Stimulated activated CD4-positive, alpha-beta T cell treated with anti-CD3 and anti-CD28 coated beads, Interleukin-1b, Interleukin-23, amount 100 ng/mL, for 48 hours (primary cell): ENCODE measurements at places on chromosomes 11 and 22.

DNA sequence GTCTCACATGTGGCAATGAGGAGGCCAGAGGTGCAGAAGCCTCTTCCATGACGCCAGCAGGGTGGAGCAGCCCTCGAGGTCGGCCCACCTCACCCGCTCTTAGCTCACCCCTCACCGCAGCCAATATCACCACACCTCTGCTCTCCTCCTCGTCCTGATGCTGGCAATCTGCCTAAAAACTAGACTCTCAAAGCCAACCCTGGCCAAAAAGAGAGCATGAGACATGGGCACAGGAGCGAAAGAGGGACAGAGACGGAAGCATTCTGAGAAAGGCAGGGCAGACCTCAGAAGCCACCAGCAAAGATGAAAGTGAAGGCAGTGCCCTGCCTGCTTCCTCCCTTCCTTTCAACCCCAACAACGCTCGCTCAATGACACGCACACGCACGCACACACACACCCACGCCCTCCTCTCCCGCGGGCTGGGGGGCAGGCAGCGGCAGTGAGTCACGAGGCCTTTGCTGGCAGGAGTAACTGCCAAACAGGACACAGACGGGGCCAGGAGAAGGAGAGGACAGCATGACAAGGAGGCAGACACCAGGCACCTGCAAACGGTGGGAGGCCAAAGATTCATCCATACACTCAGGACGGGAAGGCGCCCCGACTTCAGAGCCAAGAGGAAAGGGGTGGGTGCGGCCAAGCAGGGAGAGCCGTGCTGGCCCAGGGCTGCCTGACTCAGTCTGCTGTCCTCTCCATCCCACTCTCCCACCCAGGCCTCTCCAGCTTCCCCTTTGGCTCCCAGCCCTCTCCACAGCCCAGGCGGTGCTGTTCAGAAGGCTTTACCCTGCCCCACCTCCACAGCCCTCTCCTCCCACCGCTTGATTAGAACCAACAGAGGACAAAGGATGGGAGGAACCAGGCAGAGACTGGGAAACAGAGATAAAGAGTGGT, 11.4 kb downstream of the IGSF9B start:
- peak; percentile 87 for DNase-seq

GRCh38 chr11:21909145-21909544, 283.7 kb upstream of the ANO5 start:
- DNase-seq, result no peak

DNA sequence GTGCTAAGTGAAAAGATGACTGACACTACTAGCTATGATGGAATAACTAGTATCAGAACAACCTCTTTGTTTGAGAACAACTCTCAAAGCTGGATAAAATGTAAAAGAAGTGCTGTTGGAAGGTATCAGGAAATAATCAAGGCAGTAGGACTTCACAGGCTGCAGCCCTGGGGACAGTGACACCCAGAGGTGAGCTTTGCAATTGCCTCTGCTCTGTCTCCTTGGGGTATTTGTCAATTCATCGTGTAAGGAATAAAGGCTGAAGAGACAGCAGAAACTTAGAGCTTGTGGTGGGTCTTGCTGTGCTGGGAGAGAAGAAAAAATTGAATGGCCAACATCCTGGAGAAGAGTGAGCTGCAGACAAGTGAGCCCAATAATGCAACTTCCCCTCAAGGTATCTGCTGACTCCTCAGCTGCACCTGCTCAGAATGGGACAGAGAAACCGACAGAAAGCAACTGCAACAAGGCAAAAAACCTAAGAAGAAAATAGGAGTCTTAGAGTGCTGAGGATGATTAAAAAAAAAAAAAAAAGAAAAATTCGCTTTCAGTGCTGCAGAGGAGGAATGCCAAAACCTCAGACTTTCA, 141.1 kb downstream of the RCN1 start:
- peak; percentile 18 for DNase-seq

GRCh38 chr11:77636731-77637344, 756 bp downstream of the CLNS1A start:
- DNase-seq, result no peak
